Right atrium auricular region (tissue), 2 donors: ENCODE measurements at places on chromosomes 4 and X.

DNA sequence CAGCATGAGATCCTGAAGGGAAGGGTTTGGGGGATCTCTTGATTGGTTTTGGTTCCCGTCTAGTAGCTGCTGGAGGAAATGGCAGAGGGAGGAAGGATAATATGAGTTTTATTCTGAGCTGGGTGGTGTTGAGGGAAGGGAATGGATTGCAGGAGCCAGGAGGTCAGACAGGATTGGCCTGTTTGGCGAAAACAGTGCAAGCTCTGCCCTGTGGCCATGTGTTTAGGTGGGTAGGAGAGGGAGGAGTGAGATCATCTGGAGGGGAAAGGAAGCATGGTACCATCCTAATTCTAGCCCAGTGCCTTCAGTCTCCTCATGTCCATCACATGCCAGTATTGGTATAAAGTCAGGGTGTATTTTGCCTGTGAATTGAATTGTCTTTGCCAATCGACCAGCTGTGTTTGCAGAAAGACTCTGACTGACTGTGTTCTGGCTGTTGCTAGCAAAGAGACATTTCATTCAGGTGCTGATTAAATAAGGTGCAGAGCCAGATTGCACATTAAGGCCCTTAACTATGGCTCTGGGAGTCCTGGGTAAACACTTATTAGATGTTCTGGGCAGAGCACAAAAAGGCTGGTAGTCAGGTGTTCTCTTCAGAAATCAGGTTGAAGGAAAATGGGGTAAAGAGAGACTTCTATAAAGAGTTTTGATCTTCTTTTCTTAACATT, 10.0 kb downstream of the TMEM164 start:
- no peak for DNase-seq

DNA sequence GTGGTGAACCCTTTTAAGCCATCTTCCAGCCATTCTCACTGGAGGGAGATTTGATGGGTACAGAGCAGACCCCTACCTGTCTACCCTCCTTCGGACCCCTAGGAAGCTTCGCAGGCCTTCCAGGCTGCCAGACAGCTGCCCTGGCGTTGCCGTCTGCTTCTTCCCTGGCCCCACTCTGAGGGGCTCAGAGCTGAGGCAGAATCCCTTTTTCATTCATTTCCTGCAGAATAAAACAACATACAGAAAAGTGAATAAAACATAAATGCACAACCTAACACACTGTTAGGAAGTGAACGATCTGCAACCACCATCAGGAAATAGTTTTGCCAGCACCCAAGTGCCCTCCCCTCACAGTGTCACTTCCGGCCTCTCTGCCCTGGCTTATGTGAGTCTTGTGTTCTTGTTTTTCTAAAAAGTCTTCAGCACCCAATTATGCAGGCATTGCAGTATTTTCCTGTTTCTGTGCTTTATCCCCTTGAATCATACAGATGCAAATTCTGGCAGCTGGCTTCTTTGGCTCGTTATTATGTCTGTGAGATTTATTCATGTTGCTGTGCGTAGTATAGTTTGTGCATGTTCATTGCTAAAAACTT, 5.6 kb upstream of the ADD1 start:
- peak; percentile 78 for DNase-seq

- DNase-seq, result no peak
These were observed 22.9 kb upstream of the G3BP2 start for GRCh38 chr4:75696071-75696470.

- no peak for DNase-seq
These were observed 300.4 kb downstream of the NLGN4X start for GRCh38 chrX:5928224-5928623.

DNA sequence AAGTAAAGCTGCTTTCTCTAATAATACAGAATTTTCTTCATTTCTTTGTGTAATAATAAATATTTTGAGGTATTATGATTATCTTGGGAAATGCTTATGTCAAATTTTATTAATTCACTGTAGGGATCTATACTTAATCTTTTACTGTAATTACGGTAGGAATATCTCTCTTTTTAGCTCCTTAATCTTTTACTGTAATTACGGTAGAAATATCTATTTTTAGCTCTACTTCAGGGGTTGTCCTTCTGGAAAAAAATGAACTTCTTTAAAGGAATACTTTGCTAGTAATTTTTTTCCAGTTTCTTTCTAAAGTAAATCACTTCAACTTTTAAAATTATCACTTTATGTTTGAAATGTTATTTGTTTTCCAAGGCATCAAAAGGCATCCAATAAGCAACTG, 2229.4 kb upstream of the AGA start:
- no peak for DNase-seq

- no peak for DNase-seq
These were observed 6.3 kb downstream of the GABRA4 start for GRCh38 chr4:46986922-46987638.

GRCh38 chr4:54400802-54401201, 171.7 kb downstream of the PDGFRA start:
- no peak for DNase-seq

DNA sequence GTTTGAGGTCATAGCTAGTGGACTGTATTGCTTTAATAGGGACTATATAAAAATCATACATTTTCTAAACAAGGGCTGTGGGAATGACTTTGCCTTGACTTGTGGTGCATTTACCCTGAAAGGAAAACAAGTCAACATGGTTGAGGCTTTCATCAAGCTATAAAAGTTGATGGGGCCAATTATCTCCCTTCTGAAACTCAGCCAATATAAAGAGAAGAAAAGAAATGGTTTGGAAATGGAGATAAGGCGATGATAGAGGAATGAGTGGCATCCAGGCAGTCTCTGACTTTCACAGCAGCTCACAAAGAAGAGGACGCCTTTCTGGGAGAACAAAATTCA, 118.7 kb downstream of the SMARCA1 start:
- DNase-seq, result no peak

DNA sequence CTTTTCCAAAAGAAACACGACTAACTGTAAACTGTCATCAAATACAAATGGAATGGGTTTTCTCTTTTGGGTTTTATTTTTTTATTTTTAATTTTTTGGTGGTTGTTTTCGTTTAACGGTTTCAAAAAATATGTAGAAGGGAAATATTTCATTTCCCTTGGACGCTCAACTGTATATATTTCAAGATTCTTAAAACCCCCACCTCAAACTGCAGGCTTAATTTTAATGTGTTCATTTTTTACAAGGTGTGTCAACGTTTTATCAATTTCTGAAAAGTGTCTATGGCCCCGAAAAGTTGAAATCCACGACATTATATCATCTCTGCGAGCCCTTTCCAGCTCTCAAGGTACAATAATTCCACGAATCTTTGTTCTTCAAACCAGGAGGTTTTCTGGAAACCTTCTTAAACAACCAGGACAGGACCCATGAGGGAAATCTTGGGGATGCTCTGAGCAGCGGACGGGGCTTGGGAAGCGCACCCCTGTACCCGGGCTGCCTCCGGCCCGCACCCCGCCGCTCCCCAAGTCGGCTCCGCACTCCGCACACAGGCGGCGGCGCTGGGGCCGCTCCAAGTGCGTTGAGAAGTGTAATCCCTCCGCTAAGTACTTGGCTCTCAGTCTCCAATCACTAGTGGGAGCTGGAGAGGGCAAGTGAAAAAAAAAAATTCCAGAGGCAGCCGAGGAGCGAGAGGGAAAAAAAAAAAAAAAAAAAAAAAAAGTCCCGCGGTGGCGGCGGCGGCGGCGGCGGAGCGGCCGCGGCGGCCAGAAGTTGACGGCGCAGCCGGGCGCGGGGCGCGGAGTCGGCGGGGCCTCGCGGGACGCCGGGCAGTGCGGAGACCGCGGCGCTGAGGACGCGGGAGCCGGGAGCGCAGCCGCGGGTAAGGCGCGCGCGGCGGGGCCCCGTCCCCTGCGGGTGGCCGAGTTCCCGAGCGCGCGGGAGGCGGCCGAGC, at the start of gene BMPR1B:
BMPR1B (plus strand) TSS at position 764 of the 949 bp plus-strand sequence. CDS start 346,470 bp downstream, outside the sequence.
- no peak for DNase-seq

- no peak for DNase-seq
These were observed 57.0 kb downstream of the MAPK10 start for GRCh38 chr4:86302830-86303229.

GRCh38 chr4:174910271-174910670, 7.9 kb upstream of the ADAM29 start:
- no peak for DNase-seq

DNA sequence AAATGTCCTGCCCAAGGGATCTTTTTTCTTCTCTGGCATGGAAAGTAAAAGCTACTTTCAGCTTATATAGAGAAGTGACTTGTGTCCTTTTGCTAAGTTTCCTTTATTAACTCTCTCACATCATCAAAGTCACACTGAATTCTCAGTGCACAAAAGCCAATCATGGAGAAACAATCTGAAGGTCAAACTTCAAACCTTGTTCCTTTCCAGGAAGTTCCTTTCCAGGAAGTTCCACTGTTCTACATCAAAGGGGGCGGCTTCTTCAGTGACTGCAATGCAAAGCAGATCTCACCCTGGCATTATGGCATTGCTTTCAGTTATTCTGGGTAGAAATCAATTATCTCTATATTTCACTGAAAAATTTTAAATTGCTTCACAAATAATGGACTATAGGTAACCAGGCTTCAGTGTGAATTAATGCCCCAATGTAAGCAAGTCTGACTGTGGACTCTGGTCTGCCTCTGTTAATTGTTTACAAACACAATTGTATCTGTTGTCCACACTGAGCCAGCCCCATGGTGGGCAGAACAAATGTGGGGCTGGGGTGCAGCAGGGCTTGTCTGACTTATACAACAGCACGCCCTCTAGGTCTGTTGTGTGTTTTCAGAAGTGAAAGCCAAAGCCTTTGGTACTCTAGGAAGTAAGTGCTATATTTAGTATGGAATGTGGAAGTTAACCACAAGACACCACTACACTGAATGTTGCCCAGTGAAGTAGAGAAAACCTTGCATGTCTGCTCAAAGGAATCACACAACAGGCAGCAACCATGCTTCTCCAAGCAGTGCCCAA, 98.8 kb downstream of the CDS1 start:
- no peak for DNase-seq

- DNase-seq, result no peak
These were observed 63.7 kb downstream of the ZFYVE28 start for GRCh38 chr4:2354760-2355159.

DNA sequence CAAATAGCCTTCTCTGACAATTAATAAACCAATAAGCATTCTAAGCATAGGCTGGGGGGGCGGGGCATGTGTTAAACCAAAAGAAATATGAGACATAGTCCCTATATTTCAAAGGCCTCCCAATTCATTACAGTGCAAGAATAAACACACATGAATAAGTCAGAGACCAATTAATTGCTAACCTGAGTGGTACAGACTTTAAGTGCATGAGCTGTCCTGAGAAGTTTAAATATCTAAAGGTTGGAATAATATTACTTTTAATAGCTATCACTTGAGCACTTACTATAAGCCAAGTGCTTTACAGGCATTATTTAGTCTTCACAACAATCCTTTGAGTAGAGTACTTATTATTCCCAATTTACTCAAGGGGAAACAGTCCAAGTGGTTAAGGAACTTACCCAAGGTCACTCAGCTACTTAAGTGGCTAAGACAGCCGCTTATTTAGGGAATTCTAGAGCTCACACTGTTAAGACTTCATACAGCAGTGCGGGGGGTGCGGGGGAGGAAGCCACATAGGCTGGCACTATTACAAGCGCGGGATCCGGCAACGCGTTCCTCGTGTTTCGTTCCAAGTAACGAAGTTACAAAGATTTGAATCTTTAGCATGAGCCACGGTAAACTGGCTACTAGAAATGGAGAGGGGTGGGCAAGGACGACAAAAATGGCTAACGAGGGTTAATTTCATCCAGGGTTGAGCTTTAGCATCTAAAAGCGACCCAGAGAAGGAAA, 1.4 kb downstream of the THOC2 start:
- no peak for DNase-seq

DNA sequence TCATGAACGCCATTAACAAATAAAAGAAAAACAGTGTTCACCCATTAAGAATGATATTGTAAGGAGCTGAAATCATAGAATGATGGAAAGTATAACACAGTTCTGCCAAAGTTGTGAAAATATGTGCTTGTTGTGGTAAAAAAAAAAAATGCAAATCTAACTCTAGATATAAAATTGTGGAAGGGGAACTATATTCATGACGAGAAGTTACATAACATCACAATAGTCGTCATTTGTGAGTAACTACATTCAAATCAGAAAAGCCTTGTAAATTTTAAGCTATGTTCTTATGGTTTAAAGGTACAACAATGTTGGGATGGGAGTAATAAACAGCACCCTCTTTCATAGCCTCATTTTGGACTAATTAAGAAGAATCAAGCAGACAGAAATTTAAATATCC, 57.6 kb upstream of the PRDM8 start:
- DNase-seq, result no peak

- DNase-seq, result no peak
These were observed 76.1 kb downstream of the FBXO8 start for GRCh38 chr4:174207367-174207766.

- no peak for DNase-seq
These were observed 640.6 kb downstream of the PCDH7 start for GRCh38 chr4:31360786-31361185.

DNA sequence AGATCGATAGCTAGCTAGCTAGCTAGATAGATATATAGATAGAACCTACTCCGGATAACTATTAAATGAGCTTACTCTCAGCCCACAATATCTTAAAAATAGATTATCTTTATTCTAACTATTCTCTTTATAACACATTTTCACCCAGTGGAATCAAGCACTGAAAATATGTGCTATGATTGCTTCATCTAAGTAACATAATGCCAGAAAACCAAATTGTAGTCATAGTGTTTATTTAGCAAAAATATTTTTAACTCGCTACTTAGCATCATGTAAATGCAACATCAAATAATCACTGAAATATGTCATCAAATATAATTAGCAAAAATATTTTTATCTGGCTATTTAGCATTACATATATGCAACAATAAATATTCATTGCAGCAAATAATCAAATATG, 1.5 kb downstream of the TMEM156 start:
- DNase-seq, result no peak

- no peak for DNase-seq
These were observed 48.6 kb upstream of the ARHGAP24 start for GRCh38 chr4:85426366-85426765.

DNA sequence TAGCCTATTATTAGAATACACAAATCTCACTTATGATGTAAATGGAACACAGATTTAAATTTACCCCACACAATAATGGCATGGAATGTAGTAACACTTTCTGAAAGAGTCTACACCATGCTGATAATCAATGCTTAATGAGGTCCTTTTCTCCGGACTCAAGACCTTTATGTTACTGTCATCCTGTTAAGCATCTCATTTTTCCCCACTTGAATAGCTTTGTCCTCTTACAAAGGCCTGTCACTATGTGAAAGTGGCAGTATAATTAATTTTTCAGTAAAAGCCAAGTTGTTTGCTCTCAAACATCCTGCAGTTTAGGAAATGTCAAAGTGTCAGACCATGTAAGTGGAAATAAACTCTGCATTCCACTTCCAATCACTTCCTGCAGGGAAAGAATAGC, 96.4 kb downstream of the GPC3 start:
- DNase-seq, result no peak

GRCh38 chr4:63541828-63542227, 867.4 kb downstream of the TECRL start:
- no peak for DNase-seq

DNA sequence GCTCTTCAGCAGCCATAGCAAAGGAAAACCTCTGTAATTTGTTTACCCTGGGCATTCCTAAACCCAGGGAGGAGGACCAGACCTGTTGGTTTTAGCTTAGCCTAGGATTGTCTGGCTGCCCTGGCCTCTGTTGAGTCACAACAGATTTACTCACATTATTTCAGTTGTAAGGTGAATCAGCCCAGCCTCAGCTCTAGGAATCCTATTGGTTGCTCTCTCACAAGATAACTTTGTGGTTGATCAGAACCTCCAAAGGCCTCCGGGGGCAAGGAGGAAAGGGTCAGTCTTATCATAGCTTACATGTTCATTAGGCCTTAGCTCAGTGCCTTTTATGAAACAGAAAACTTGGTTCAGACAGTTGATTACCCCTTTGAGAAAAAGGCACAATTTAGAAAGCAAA, 41.0 kb downstream of the PDK3 start:
- DNase-seq, result no peak

GRCh38 chr4:56976837-56977320, 527 bp downstream of the NOA1 start:
- no peak for DNase-seq
